ENCODE measurements at places on chromosomes 7 and 10.

DNA sequence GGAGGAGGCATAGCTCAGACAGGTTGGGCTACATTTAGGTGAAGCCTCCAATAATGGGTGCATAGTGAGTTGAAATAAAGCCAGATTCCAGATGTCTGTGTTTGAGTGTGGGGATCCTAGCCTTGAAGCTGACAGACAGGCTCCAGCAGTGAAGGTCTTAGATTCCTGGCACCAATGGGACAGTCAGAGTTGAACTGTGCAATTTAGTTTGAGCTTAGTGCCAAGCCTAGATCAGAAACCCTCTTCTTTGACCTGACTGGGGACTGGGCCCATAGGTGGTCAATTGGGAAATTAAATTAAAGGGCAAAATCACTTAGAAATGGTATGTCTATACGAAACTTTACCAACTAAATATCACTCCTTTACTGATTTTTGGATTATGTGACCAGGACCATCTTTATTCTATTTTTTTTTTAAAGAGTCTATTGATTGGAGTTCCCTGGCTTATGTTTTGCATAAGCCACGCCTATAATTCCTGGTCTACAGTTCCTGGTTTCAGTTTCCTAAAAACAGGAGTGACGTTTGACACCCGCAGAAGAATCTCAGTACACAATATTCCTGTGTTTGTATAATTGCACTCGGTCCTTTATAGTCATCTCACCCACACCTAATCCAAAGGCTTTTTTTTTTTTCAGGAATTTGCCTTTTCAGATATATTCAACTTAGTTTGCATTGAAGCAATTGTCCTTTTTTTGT lies 201.4 kb downstream of the GFRA1 start:
- DNase-seq = no peak

DNA sequence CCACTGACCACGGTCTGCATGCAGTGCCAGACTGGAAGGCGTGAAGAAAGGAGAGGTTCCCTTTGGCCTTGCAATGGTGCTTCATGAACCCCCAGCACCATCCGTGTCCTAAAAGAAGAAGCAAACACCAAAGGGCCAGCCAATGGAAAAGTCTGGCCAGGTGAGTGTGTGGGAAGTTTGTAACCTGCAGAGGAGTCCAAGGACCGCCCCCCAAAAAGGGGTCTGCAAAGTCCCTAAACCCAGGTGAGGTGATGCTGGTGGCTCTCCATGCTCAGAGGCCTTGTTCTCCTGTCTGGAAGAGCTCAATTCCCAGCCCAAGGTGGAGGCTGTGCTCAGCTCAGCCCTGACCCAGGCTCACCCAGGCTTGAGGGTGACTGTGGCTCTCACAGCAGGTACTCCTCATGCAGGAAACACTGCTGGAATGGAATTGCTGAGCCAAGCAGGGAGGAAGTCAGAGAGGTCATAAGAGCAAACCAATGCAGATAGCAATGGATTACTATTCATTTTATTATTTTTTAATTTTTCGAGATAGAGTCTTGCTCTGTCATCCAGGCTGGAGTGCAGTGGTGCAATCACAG lies 52.4 kb upstream of the NANOS1 start:
- no peak for DNase-seq

DNA sequence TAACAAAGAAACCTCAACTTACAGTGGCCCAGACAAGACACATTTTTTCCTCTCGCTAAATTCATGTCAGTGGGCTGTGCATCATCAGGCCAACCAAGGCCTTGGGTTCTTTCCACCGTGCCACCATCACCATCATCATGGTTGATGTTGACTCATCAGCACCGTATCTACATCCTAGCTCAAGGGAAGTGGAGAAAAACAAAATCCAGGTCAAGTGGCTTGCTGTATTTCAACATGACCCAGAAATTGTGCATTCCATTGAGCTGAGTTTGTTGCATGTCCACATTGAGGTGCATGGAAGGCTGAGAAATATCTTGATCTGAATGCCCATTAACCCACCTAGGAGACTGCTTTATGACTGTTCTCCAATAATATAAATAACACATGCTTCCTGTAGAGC lies 312.4 kb upstream of the CDC14C start:
- no peak for DNase-seq

GRCh38 chr7:11505471-11505985 lies 326.5 kb downstream of the THSD7A start:
- DNase-seq = no peak

DNA sequence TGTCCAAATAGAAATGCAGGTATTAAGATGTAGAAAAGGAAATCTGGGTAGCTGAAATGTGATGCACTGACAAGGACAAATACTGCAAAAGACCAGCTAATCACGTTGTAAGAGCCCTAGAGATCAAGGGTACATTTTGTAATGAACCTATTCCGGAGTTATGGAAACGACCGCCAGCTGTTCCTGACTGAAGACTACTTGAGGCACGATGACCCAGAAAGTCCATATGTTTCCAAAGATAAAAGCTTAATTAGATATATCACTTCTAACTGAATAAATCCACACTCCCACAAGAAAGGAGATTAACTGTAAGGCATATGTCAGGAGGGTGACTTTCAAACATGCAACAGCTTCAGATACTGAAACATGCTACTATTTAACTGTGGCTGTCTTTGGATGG lies 253.5 kb downstream of the NSUN6 start:
- DNase-seq = no peak

DNA sequence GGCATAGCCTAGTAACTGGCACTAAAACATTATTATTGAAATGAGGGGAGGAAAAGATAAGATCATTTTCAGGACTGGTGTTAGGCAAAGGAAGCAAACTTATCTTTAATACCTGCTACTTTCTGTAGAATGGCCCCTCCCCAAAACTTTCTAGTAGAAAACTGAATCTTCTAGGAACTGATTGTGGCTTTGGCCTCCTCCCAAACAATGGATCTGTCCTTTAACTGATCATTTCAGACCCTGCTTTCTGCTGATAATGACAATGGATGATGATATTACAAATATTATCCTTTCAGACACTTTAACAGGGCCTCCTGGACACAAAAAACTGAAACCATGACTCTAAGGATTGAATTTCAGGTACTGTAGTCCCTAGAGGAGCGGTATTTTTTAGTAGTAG lies 55.1 kb downstream of the EZH2 start:
- no peak for DNase-seq

DNA sequence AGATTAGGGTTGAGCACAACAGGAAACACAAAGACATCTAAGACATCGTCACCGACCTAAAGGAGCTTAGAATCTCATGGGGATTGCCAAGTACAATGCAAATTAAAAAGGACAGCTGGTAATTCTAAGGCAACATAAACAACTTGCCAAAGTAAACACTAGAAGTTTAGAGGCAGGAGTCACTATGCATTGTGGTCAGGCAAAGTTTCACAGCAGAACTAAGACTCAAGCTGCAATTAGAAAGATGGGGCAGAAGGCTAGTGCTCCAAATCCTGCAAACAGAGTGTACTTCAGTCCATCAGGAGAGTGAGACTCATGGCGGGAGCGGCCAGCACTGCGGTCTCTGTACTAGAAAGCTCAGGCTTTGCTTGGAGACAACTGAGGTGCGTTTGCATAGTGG lies 52.7 kb downstream of the HIPK2 start:
- DNase-seq = no peak

DNA sequence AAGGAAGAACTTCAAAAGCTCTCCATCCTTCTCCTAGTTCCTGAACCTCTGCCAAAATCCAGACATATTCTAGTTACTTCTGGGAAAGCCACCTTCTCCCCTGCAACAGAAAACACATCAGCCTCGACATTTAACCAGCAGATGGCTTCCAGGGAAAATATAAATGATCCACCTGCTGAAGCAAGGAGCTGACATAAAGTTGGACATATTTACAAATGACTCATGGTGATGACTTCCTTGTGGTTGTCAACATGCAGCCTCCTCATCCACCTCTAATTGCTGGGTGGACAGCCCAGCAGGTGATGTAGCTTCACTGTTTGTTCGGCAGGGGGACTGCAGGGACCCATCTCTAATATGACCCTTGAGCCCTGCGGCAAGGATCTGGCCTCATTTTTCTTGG lies 266.0 kb downstream of the C7orf25 start:
- no peak for DNase-seq

GRCh38 chr7:45873355-45873754 lies 473 bp upstream of the CCDC201 start:
- no peak for DNase-seq

DNA sequence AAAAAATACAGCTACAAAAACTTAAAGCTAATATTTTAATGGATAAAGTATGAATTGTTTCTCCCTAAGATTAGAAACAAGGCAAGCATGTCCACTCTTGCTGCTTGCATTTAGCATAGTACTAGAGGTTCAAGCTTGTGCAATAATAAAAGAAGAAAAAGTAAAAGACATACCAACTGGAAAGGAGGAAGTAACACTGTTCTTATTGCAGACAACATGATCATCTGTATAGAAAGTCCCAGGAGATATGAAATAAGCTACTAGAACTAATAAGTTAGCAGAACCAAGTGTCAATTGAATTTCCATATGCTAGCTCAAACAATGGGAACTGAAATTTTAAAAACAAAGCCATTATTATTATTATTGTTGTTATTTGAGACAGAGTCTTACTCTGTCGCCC lies 20.0 kb upstream of the RABGEF1 start:
- no peak for DNase-seq

DNA sequence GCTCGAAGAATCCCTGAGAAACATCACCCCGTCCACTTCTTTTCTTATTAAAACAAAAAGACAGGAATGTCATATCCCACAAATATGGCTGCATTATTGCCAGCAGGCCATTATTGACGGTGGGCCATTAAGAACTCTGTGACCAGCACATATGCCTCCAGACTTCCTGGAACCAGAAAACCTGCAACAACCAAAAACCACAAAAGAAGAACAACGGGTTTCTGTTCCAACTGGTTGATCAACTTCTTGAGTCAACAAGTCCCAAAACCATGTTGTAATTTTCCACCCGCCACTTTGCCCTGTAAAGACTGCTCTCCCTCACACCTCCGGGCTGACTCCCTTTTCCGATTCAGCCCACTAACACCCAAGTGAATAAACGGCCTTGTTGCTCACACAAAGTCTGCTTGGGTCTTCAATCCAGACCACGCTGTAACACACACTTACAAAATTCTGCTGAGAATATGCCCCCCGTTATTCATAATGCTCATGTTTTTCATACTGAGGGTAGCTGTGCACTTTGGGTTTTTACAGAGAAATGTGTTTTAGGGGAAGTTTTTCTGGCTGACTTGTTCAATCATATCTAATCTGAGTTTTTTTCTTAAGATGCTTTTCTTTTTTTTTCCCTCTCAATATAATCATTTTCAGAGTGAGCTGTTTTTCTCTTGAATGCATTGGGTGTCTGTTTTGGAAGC lies 20.7 kb downstream of the ZNF107 start:
- DNase-seq = no peak

DNA sequence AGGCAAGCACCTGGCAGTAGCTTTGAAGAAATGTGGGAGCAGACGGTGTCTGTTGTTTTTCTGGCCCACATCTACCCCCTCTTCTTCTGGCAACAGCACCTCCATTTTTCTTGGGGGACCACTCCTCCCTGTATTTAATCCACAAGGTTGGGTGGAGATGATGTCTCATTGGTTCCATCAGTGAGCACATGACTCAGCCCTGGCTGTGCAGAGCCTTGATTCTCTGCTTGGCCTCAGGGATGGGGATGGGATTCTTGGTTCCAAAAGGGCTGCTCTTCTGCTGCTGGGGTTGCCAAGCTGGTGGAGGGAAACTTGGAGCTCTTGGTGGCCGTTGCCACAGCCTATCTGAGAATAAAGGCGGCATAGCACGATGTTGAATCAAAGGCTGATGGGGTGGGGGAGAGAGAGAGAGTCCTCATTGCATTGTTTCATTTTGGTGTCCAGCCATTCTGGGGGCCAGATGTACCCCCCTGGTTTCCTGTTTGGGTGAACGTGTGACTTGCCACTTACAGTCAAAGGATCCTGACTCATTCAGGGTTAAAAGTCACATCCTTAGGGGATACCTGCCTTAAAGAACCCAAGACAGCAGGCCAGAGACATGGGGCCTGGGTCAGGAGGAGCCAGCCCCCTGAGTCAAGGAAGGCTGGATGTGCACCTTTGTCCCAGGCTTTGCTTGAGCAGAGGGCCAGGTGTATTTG lies 25.9 kb downstream of the GRK5 start:
- no peak for DNase-seq

DNA sequence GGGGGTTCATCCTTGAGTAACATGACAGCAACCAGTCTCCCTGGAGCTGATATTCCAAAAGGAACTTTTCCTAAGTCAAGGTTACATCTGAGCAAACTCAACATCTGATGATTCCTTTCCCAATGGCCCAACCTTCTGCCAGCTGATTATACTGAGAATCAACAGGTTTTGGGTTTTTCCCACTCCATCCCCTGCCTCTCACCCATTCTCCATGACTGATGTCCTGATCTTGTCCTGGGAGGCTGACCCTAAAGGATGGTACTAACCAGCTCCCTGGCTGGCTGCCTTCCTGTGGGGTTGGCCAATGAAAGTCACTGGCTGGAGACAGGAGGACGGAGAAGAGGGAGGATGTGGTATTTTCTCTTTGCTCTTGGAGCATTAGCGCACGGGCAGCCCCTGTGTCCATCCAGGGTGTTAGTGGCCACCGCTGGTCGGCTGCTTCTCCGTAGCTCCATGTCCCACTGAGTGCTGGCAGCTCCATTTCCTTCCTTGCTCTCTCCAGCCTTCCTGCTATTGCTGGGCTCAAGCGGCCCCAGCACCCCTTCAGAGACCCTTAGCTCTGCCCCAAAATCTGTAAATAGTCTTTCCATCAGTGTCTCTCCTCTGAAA lies 306.2 kb upstream of the PITRM1 start:
- no peak for DNase-seq

Data from H54 (cell line).